ENCODE measurements at places on chromosomes 5 and 9. TPM values are rescaled to one million over a fixed set of nuclear protein-coding genes. Genes with fewer than 3 reads are reported as not detected.

The SLC25A2 gene
- total RNA-seq, result not detected

The PFN3 gene
- not detected for total RNA-seq

DNA sequence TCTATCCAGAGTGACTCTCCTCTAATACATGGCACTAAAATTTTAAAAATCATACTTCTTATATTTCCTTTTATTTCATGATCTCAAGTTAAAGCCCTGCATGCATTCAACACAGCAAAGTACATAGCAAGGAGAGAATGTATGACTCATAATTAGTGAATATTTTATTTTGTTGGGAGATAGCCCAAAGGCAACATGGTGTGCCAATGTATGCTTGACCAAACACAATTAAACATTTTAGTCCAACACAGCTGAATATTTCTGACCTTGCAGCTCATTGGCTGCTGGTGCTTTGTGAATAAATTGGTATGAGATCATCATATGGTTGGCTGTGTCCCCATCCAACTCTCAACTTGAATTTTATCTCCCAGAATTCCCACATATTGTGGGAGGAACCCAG lies 103.5 kb downstream of the NPR3 start:
- DNase-seq, result no peak

DNA sequence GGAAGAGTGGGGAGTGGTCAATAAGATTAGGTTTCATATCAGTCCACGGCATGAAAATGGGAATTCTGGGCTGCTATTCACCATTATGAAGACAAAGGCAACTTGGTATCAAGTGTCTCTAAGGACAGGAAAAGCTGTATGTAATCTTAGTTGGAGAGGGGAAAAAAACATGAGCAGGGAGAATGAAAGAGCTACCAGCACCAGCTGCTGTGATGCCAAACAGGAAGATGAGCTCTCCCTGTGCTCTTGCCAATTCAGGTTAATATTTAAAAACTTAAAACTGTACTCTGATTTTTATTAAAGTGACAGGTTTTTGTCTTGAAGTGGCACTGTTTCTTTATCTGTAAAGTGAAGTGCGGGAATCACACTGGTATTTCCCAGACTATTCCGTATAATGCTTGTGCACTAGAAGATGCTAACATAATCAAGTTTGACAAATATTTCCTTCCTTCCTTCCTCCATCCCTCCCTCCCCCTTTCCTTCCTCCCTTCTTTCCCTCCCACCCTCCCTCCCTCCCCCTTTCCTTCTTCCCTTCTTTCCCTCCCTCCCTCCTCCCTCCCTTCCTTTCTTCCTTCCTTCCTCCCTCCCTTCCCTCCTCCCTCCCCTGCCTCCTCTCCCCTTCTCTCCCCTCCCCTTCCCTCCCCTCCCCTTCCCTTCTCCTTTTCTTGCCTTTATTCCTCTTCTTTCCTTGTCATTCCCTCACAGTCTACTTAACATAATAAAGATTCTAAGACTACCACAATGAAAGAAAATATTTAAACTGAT lies 1383.0 kb upstream of the C9orf72 start:
- DNase-seq, result no peak

- DNase-seq, result no peak
Observed at GRCh38 chr5:178123094-178123965, 7.5 kb upstream of the RMND5B start.

- no peak for DNase-seq
Observed at GRCh38 chr5:78661044-78661443, 12.5 kb upstream of the LHFPL2 start.

GRCh38 chr9:36488389-36488756 lies 84.3 kb upstream of the MELK start:
- no peak for DNase-seq

GRCh38 chr9:128051932-128052709 lies 15.0 kb downstream of the NAIF1 start:
- no peak for DNase-seq

DNA sequence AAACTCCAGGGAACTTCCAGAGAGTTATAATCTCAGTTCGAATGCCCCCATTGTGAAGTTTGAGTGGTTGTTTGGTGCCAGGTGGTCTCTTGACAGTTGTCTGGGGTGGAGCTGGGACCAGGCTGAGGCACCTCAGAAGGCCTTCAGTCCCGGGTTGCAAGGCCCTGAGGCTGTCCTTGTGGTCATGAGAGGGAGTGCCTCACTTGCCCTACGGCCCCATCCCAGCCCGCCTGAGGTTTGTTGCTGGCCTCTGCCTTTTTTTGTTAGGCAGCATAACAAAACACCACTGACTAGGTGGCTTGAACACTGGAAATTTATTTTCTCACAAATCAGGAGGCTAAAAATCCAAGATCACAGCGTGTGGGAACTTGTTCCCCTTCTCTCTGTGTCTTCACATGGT lies 73.0 kb upstream of the PAPPA start:
- no peak for DNase-seq

- DNase-seq, result no peak
Observed at GRCh38 chr9:75604661-75605060, 285.8 kb upstream of the PCSK5 start.

DNA sequence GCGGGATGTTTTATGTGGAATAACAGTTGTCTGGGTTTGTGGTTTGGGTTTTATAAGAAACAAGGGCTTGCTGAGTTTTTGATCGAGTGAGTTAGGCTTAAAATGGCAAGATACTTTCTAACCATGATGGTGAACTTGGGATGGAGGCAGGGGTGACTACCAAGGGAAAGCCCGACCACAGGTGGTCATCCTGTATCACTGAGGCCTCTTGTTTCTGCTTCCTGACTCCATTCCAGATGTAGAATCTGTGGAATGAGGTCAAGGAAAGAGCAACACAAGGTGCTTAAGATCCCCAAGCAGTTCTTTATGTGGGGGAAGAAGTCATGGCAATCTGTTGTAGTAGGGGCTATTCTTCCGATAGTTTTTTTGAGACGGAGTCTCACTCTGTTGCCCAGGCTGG lies 122.3 kb downstream of the GOLPH3 start:
- no peak for DNase-seq

Measured in tibial nerve (tissue), 4 donors.